Pulmonary artery endothelial cell (primary cell): ENCODE measurements at places on chromosomes 16 and 17. TPM values are rescaled to one million over a fixed set of nuclear protein-coding genes. Genes with fewer than 3 reads are reported as not detected.

- no peak for DNase-seq
Observed at GRCh38 chr16:89351645-89352044, 134.1 kb downstream of the ZNF778 start.

DNA sequence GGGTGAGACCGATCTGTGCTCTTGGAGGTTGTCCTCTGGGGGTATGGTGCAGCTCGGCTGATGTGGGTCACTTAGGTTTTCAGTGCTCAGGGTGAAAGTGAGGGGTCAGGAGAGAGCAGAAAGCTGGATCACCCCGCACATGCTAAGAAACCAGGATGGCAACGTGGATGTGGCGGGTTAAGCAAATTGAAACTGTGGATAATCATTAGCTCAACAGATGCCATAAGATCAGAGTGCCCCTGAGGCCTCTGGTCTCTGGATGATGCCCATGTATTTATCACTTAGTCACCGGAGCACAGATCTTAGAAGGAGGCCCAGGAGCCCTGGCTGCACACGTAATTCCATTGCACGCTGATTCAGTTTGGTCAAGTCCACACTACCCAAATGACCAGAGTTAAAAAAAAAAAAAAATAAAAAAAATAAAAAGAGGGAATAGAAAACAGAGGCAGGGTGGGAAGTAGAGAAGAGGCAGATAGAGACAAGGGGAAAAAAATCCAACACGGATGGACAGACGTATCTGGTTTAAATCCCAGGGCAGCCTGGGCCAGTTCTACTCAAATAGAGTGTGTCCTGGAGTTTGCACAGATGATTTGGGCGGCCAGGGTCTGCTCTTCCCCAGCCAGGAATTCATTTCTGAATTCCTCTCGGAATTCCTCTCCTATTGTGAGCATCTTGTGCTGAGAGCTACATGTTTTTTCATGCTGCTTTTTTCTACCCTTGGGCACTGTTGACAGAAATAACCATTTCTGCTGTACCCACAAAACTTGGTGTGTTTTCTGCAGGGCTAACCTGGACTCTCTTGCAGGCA is 378.3 kb downstream of the CPPED1 start:
- DNase-seq = no peak

- DNase-seq = no peak
Observed at GRCh38 chr17:61130330-61130729, 269.3 kb upstream of the TBX2 start.

DNA sequence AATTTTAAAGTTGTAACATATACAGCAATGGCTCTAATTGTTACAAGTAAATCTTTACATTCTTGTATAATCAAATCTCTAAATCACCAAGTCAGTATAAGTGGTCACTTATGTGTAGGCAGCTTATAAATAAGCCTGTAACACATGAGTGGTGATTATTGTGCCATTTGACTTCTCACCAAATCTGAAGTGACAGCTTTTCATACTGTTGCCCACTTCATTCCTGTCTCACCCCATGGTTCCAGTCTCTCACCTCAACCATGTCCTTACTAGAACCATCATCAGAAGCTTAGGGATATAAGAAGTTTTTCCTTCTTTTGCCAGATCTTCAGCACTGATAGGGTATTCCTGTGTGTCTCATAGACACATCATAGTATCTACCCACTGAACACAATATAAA is 23.5 kb downstream of the TNRC6A start:
- DNase-seq = no peak

Gene CRISPLD2
- 0.07 and 0.13 TPM in 2 replicates for total RNA-seq

- DNase-seq = no peak
Observed at GRCh38 chr16:10522966-10523365, 57.4 kb downstream of the EMP2 start.

Gene VAMP2
- 3.9 and 4.0 TPM in 2 replicates for total RNA-seq

DNA sequence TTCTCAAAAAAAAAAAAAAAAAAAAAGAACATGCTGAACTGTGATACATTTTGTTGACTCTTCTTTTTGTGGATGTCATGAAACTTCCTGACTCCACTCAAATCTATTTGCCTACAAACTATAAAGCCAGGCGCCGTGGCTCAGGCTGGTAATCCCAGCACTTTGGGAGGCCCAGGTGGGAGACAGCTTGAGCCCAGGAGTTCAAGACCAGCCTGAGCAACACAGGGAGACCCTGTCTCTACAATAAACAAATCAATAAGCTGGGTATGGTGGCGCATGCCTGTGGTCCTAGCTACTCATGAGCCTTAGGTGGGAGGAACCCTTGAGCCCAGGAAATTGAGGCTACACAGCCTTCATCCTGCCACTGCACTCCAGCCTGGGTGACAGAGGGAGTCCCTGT is 1.5 kb upstream of the NT5C start:
- DNase-seq = no peak

GRCh38 chr16:11450136-11450535 is 104.9 kb downstream of the RMI2 start:
- DNase-seq = no peak

- no peak for DNase-seq
Observed at GRCh38 chr17:19378416-19379360, at the start of gene MAPK7. Gene MAPK7, plus strand, starts transcription at chr17:19378498. Its CDS starts 403 bp downstream, at chr17:19378901.

- no peak for DNase-seq
Observed at GRCh38 chr17:78446833-78447232, 68.4 kb downstream of the PGS1 start.

GRCh38 chr16:86044241-86044671 is 145.3 kb downstream of the IRF8 start:
- peak; percentile 10 for DNase-seq

DNA sequence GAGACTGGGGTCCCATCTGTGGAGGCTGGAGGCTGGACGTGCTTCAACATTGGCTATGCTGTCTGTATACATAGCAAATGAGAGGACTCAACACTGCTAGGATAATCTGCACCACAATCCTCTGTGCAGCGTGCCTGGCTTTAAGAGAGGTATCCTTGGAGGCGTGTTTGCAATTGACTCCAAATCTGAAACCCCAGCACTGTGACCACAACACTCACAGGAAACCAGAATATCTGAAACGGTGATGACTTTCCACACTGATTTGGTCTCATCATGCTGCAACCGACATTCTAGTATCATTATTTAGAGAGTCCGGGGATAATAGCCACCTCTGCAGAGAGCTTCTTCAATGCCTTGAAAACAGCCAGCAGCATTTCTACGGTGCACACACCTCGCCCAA is 35.1 kb downstream of the TLE7 start:
- DNase-seq = no peak

DNA sequence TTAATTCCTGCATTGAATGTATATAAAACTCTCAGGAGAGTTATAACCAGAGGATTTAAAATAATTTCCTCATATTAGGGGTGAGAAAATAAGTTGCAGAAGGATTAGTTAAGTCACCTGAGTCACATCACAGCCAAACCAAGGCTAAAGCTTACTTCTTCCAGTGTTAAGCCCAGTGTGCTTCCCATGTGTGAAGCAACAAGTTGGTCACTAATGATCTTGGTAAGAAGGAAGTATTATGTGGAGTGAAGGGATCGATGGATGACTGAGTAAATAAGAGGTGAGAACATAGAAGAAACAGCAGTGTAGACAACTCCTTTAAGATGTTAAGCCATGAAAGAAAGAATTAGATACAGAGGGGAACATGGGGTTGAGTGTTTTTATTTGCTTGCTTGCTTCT is 20.6 kb downstream of the ESRP2 start:
- DNase-seq = no peak

GRCh38 chr17:15124746-15125145 is 140.4 kb downstream of the PMP22 start:
- DNase-seq = no peak

DNA sequence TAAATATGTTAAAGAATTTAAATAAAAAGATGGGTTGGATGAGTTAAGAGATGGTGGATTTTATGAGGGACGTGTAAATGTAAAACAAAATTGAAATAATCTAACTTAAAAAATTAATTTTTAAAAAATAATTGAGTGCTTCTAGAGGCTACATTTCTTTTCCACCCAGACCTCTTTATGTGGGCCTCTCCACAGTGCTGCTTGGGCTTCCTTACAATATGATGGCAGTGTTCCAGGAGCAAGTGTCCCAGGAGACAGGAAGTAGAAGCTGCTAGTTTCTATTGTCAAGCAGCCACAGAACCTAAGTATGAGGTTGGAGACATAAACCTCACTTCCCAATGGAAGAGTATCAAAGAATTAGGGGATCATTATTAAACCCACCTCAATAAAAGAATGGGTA is 205.7 kb upstream of the CPHXL start:
- no peak for DNase-seq

- DNase-seq = no peak
Observed at GRCh38 chr16:13018026-13018425, 116.6 kb downstream of the SHISA9 start.

- DNase-seq = no peak
Observed at GRCh38 chr16:50718761-50719400, 23.0 kb upstream of the CYLD start.

- DNase-seq = no peak
Observed at GRCh38 chr16:11685844-11686618, 17.8 kb downstream of the SNN start.

- DNase-seq = no peak
Observed at GRCh38 chr17:5701381-5701780, 117.1 kb upstream of the NLRP1 start.

DNA sequence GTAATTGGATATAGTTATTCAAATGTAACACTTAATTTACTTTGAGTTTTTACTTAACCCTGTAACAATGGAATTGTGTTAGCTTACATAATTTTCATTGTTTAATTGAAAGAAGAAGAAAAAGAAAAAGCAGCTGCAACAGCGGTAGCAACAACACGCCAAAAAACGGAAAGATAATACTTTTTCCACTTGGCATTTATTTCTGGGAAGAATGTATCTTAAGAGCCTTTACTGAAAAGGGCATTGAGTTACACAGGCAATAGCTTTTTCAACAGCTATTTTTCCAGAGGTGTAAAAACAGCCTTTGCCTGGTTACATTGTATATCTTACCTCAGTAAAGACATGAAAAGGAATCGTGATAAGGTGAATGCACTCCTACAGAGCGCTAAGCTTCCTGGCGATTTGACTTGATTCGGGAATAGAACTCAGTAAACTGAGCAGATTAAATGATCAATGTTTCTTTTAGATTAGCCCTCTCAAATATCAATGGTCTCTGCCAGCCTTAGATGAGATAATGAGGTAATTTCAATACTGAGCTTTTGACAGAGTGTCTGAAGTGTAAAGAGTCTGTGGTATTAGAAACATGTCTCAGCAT is 311.3 kb downstream of the CDH13 start:
- DNase-seq = no peak

GRCh38 chr17:6704470-6705052 is 8.6 kb downstream of the SLC13A5 start:
- no peak for DNase-seq

Gene INCA1
- 0.13 and 0.28 TPM in 2 replicates for total RNA-seq

GRCh38 chr16:30986129-30986991 is 1.4 kb downstream of the HSD3B7 start:
- DNase-seq = no peak

DNA sequence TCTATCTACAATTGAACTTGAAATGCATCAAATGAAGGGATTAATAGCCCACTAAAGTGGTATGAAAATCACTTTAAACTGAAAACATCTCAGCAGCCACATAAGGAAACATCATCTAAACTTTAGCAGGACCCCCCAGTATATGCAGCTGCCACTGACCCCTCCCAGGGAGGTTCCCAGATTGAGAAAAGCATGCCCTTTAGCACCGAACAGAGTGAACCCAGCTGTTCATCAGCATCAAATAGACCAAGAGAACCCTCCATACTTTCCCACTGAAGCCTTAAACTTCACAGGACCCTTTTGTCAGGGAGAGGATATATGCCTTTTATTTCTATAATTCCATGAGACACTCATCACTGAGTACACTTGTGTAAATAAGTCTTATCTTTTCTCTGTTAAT is 44.6 kb downstream of the MYH10 start:
- DNase-seq = no peak

DNA sequence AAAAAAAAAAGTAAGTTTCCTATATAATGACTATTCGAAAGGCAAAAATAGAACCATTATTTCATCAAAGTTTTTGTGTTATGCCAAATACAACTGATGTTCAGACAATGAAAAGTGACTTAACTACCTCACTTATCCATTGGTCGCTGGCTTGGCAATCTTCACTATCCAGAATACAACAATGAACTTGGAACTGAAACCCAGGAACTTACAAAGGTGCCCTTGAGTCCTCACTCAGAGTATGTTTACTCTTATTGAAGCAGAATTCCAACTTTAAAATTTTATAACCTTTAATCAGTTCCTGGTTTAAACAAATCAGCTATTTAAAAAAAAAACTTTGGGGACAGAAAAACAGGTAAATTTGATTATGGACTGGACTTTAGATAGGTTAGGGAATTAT is 34.1 kb downstream of the HELZ start:
- DNase-seq = no peak

Gene HEATR9
- not detected in 2 replicates for total RNA-seq

- no peak for DNase-seq
Observed at GRCh38 chr17:76173474-76173873, 32.4 kb upstream of the FOXJ1 start.

DNA sequence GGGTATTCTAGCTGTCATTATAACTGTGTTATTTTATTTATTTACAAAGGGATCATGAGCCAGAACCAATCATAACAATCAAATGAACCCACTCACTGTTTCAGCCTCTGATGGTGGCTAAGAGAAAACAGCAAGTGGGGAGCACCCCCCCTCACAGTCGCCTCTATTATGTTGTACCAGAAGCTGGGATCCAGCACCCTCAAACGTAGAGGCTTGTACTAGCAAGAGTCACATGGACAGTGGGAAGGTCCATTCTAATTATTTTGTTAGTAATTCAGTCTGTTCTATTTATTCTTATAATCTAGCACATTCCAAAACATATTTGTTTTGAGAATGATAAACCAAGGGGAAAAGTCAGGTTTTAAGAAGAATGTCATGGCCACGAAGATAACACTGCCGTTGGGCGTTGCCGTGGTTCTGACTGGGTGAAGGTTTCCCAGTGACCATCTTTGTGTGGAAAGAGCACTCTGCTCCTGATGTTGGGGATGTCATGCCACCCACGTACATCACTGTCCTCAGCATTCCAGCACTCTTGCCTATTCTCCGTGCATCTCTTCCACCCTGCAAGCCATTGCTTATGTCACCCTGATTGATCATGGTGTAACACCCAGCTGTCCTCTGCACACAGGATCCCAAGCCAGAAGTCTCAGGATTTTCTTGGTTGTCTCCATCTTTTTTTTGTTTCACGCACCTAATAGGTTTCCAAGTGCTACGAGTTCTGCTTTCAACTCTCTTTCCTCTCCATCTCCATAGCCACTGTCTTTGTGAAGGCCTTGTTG is 205.8 kb downstream of the PRKCA start:
- DNase-seq = no peak

- no peak for DNase-seq
Observed at GRCh38 chr17:50657627-50658026, 22.9 kb downstream of the ABCC3 start.

Gene RNF166
- total RNA-seq = 13.4 and 20.8 TPM in 2 replicates

Gene RASD1
- total RNA-seq = 9.2 and 14.7 TPM in 2 replicates

DNA sequence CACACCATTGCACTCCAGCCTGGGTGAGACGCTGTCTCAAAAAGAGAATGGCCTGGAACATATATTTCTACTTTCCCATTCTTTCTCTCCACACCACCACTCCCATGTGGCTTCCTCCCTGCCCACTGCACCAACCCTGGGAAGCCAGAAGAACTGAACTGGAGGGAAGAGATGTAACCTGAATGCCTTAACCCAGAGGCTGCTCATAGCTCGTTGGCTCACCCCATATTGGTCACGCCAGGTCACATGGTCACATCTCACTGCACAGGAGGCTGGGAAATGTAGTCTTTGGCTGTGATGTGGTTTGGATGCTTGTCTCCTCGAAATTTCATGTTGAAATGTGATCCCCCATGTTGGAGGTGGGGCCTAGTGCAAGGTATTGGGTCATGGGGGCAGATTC is 5.9 kb upstream of the DNAH17 start:
- no peak for DNase-seq
